ENCODE measurements at places on chromosomes 7 and 10.

GRCh38 chr7:28986765-28987110, 28.6 kb upstream of the TRIL start:
- no peak for DNase-seq

DNA sequence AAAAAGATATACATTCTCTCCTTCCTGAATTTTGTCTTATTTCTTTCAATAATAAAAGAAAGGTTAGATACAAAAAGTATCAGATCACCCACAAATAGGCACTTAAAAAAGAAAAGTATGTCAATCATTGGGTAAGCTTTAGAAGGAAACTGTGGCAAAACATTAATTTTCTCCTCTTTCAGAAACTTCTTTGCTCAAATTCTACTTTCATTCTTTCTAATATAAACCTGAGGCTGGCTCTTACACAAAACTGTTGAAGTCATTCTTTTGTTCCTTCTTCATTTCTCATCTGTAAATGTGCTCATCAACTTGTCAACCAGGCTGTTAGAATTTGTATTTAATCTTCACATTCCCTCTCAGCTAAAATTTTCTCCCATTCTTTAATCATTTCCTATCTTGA, 124.6 kb downstream of the LRRN3 start:
- no peak for DNase-seq

GRCh38 chr10:13195016-13195415, 33.7 kb downstream of the MCM10 start:
- DNase-seq = no peak

GRCh38 chr10:96978621-96979154, 146.6 kb downstream of the LCOR start:
- no peak for DNase-seq

DNA sequence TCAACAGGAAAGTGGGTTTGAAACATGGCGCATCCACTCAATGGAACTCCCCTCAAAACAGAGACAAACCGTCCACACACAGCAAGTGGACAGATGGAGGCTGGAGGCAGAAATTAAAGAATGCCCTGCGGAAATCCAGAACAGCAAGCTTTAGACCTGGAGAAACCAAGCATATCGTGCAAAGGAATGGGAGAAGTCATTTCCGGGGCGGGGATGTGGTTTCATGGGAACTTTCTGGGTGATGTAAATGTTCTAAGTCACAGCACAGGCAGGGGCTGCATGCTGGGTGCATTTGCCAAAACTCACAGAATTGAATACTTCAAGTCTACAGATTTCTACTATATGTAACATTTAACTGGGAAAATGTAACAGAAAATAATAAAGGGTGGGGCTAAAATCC, 213.0 kb downstream of the PTPRN2 start:
- DNase-seq = no peak

- no peak for DNase-seq
Measured at GRCh38 chr7:130935564-130936157, 201.7 kb upstream of the KLF14 start.

DNA sequence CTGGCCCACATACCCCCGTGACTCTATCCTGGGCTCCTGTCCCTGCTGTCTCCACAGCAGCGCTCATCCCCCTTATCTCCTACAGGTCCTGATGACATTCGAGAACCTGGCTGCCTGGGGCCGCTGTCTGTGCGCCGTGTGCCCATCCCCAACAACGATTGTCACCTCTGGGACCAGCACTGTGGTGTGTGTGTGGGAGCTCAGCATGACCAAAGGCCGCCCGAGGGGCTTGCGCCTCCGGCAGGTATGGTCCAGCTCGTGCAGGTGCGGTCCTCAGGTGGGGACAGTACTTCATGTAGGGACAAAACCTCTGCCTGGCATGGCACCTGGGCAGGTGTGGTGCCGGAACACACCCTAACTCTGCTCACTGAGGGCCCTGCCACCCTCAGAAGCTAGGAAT, 30.4 kb upstream of the LRRC18 start:
- DNase-seq = no peak

DNA sequence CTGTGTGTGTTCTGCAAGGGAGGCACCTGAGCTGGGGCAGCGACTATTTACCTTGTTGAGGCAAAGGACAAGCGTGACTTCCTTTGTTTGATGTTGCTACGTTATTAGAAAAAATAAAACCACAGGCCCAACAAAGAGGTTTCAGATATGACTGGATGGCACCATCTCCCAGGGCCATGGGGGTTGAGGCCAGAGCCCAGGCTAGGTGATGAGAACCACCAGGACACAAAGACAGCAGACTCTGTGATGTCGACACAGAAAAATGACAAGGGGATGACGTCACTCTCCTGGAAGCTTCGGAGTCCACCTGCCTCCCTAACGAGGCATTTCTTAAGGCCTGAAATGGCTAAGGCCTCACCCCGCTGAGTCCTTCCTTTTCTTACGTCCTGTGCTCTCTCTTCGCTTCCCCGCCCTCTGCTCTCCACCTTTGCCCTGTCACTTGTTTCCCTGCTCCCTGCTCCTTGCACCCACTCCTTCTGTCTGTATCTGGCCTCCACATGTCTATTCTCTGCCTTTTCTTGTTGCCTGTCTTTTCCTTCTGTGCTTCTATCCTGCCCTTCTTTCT, 83.0 kb upstream of the ADRB1 start:
- no peak for DNase-seq

- no peak for DNase-seq
Measured at GRCh38 chr7:8035647-8036518, 67.3 kb downstream of the GLCCI1 start.

DNA sequence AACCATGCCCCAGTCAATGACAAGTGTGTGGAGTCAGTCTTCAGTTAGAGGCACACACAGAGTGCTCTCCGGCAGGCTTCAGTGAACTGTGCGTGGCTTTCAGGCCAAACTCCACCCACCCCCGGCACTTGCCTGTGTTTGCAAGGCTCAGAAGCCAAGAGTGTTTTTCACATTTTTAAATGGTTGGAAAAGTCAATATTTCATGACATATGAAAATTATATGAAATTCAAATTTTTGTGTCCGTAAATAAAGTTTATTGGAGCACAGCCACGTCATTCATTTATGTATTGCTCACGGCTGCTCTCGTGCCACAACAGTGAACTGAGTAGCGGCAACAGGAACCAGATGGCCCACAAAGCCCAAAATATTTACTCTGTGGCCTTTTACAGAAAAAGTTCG, 104.7 kb downstream of the SFMBT2 start:
- DNase-seq = no peak

DNA sequence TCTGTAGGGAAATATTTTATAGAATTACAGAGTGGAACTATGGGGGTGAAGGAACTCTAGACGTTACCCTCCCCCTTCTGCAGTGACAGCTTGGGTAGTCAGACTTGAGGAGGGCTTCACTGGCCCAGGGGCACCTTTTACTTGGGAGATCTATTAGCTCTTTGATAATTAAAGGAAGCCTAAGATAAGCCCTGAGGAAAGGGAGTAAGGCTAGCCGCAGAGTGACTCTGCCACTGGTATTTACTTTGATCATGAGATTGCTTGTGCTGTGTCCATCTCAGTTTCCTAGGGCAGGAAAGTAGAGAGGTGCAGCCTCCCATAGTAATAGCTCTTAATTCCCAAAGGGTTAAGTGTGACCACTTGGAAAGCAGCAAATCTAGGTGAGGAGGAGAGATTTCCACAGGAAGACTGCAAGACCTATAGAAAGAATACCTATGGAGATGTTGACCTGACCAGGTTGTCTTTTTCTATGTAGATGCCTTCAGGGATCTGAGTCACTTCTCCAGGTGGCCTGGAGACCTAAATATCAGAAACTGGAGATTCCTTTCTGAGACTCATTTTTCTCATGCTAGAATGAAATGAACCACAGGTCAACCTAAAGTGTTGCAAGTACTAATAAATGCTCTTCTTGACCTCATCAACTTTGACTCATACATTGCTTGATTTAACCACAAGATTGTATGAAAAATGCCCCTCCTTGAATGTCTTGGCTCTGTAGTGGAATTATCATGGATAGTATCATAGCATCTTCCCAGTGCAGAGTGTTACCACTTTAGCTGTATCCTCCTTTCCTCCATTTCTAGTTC, 447.3 kb upstream of the GHITM start:
- DNase-seq = no peak

- DNase-seq = no peak
Measured at GRCh38 chr7:42183547-42183946, 53.5 kb downstream of the GLI3 start.

DNA sequence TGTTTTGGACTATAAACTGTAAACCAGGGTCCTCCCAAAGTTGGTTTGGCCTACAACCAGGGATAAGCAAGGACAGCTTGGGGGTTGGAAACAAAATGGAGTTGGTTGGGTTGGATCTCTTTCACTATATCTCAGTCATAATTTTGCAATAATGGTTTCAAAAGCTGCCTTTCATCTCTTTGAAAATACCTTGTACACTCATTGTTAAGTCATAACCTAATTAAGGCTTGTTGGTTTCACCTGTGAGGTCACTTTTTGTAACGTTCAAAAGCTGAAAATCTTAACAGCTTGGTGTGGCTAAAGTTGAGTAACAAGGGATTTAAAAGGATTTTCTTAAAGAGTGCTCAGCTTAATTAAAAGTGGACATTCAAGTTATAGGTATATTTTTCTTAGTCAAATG, 476.1 kb downstream of the IPMK start:
- DNase-seq = no peak

- no peak for DNase-seq
Measured at GRCh38 chr10:128540781-128541761, 414.8 kb upstream of the MKI67 start.

- no peak for DNase-seq
Measured at GRCh38 chr10:15237351-15237750, 68.9 kb upstream of the NMT2 start.

- no peak for DNase-seq
Measured at GRCh38 chr10:6402349-6402709, 177.7 kb downstream of the PRKCQ start.

DNA sequence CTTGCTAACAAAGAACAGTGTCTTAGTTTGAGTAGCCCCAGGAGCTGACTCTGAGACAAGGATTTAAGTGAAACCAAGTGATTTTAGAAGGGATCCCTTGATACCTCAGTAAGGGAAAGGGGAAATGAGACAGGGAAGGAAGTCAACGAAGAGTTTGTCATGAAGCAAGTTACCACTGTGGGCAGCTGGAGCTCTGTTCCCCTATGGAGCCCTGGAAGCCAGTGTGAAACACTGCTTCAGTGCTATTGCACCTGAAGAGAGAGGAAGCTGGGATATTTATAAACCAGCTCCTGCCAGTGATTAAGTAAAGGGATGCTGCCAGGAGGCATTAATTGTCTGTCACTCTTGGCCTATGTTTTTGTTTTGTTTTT, 58.9 kb upstream of the WAPL start:
- no peak for DNase-seq

DNA sequence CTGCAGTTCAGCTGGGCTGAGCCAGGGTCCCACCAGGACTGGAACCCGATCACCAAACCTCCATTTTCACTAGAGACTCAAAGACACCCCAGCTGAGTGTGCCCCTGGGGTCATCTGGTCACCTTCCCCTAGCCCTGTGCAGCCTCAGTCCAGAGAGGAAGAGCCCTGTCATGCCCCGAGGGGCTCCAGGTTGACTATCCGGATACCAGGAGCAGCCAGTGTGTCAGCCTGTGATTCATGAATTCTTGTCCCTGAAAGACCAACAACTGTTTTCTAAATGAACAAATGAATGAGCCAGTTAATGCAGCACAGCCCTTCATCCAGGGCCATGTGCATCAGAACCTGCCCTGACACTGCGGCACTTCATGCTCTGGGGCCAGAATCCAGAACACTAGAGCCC, 201.9 kb upstream of the TCERG1L start:
- DNase-seq = no peak

DNA sequence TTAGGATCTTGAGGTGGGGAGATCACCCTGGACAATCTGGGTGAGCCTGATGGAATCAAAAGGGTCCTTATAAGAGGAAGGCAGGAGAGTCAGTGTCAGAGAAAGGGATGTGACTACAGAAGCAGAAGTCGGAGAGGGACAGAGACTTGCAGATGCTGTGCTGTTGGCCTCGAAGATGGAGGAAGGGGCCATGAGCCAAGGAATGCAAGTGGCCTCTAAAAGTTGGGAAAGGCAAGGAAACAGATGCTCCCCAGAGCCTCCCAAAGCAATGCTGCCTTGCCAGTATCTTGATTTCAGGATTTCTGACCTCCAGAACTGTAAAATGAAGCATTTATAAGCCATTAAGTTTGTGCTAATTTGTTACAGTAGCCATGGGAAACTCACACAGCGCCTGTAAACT, 165.2 kb downstream of the FANK1 start:
- DNase-seq = no peak

DNA sequence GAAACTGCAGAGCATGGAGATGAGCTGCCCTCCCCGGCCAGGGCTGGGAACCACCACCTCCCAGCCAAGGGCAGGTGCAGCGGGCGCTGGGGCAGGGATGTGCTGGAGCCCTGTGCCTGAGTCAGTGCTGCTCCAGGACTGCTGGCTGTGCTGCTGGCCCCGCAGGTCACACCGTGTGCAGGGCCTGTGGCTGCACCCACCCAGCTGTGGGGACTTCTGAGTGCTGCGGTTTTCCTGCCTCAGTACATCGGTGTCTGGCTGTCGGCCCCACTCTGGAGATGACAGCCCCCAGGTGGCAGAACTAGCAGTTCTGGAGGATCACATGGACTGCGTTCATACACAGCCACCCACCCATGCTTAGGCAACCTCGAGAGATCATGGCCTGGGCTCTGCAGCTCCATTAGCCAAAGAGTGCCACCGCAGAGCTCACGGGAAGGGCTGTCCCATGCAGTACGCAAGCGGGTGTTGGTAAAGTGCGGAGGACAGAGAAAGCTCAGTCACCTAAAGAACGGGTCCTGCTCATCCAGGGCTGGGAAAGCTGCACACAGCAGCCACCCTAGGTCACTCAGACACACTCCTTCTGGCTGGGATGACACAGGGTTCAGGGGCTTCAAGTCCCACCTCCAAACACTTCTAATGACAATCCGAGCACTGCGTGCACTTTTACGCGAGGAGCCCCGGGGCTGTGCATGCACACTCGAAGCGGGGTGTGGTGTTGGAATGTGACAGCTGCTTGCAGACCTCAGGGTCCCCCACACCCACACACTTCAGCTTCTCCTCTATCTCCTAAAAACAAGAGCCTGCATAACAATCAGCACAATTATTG, 198.1 kb upstream of the PPP2R2D start:
- DNase-seq = no peak

GRCh38 chr10:93947524-93947923, 46.2 kb upstream of the PLCE1 start:
- no peak for DNase-seq

DNA sequence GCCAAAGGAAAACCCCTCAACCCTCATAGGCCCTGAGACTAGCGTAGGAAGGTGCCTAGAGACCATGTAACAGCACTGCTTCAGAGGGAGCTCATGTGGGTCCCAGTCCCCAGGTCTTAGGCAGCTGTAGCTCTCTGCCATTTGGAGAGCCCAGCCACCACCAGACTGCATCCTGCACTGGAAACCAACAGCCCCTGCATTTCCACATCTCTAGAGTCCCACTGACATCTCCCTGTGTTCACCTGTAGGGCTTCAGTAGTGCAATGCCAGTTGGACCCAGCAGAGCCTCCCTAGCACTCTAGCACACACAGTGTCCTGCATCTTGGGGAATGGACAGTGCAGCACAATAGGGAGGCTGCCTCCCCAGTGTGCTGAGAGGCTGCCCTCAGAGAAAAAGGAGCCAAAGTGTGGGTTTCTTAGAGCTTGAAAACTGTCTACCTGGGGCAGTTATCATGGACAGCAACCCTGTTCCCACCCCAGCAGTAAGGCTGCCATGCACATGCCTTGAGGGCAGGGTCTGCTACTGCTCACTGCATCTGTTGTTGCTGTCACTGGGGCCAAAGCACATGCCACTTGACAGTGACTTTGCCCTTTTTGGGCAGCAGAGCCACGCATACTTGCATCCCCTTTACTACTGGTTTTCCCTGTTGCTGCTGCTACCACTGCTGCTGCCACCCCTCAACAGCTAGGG, 46.7 kb upstream of the ANTXRL start:
- no peak for DNase-seq

- no peak for DNase-seq
Measured at GRCh38 chr7:92228100-92228499, 17.6 kb downstream of the KRIT1 start.

Data from HS-27A (cell line).